ENCODE measurements at places on chromosomes 2 and 18.
A peak's percentile ranks its signal among the peaks of the same experiment; 100 is the strongest.

DNA sequence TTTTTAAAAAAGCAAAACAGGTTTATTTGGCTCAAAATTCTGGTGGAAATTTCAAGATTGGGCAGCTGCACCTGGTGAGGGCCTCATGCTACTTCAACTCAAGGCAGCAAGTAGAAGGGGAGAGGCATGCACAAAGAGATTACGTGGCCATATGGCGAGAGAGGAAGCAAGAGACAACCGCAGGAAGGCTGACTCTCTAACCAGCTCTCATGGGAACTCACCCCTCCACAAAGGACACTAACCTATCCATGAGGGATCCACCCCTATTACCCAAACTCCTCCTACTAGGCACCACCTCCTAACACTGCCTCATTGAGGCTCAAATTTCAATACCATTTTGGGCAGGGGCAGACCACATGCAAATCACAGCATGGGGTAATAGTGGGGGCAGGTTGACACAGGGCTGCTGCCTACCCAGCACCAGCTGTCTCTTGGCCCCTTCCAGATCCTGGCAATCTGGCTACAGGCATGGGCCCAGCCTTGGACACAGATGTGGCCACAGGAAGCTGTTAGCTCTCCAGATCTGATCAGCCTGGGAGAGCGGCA lies 2.0 kb upstream of the CAPN10 start:
- no peak for DNase-seq

GRCh38 chr2:64015898-64016297 lies 3.3 kb downstream of the VPS54 start:
- DNase-seq = no peak

GRCh38 chr18:50638016-50638883 lies 78.4 kb downstream of the MAPK4 start:
- peak; percentile 43 for DNase-seq

DNA sequence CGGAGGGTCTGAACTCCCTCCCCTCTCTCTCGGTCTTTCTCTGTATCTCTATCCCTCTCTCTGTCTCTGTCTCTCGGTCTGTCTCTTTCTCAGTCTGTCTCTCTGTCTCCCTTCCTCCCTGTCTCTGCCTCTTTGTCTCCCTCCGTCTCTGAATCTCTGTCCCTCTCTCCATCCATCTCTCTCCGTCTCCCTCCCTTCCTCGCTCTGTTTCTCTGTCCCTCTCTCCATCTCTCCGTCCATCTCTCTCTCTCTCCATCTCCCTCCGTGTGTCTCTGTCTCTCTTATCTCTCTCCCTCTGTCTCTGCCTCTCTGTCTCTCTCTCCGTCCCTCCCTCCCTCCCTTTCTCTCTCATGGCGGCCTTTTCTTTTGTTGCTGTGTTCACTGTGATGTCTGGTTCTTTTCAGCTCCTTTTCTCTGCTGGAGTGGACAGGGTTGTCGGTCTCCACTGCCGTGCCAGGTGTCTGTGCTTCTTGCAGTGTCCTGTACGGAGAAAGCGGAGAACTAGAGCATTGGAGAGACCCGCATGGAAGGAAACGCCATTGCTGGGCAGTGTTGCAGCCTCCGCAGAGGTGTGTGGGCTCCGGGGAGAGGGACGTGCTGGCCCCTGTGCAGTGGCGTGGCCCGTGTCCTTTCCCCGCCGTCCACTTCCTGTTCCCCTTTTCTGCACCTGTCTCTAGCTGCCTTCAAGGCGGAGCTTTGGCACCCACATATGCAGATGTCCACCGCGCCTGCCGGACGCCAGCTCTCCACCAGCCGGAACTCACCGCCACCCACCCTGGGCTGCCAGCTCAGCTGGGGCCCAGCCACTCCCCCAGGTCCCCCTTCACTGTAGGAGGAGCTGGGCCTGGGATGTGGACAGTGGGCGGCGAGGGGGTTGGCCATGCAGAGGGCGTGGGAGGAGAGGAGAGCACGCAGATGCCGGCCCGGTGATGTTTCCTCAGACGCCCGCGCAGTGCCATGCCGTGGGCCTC lies 113.1 kb downstream of the NFATC1 start:
- DNase-seq = no peak

DNA sequence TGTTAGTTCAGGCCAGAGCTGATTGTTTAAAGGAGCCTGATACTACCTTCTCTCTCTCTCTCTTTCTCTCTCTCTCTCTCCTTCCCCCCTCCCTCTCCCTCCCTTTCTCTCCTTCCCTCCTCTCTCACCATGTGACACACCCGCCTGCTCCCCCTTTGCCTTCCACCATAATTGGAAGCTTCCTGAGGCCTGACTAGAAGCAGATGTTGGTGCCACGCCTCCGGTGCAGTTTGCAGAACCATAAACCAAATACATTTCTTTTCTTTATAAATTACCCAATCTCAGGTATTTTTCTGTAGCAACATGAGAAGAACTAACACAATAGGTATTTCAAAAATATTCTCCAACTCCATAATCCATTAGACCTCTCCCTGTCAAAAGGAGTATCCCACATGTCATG lies 62.4 kb downstream of the ANKRD62 start:
- DNase-seq = no peak

DNA sequence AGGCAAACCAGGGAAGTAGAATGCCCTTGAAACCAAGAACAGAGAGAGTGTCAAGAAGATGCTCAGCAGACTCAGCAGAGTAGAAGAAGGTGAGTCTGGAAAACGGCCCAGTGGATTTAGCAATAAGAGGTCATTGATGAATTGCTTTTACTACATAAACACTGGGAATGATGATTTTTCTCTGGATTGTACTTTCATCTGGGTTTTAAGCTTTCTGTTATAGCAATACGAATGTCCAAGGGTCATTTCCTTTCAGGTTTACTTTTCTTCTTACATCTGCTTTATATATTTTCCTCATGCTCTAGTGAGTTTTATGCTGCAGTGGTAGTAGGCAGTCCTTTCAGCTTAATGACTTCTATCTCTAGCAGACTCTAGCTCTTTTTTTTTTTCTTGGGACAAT lies 16.9 kb downstream of the EML6 start:
- no peak for DNase-seq

GRCh38 chr2:131093696-131094462 lies 619 bp upstream of the FAM168B start:
- no peak for DNase-seq

DNA sequence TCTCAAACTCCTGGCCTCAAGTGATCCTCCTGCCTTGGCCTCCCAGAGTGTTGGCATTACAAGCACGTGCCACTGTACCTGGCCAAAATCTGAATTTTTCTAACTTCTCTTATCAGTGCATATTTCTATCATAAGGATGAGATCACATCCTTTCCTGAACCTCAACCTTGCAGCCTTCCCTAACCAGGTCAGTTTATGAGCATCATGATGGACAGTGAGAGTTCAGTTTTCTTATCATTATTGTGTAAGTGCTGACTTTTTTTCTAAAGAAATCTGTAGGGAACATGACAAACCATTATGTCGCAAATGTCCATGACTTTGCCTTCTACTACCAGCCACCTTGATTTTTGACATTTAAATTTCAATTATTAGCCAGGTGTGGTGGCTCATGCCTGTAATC lies 31.5 kb downstream of the MRPL33 start:
- DNase-seq = no peak

DNA sequence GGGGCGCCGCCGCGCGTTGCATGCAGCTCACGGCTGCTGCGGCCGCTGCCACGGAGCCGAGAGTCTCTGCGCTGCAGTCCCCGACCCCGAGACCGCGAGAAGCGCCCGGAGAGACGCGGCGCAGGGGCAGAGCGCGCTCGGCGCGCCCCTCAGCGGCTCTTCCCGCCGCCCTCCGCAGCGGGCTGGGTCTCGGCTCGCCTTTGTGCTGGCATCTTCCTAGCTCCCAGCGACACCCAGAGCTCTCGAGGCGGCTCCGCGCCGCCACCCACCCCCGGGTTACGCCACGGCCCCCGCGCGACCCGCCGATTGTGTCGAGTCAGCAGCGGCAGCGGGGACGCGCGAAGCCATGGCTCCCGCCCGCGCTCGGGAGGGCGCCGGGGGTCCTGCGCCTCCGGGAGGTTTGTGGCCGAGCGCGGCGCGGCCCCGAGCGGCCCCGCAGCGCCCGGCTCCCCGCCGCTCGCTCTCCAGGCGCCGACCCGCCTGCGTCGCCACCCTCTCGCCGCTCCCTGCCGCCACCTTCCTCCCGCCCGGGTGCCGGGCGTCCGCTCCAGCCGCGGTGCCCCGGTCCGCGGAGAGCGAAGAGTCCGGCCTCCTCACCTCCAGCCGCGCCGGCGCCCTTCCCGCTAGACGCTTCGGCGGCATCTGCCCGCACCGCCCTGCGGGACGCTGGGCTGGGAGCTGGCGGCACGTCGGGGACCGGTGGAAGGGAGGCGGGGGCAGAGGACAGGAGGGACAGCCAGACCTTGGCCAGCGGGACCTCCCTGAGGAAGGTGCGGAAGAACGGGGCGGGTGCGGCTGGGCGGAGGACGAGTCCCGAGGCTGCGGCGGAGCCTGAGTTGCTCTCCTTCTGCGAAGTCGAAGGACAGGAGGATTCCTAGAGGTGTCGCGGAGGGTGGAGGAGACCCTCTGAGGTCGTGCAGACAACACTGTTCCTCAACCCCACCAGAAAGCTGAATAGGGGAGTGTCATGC lies 46.3 kb upstream of the CCDC150 start:
- DNase-seq = no peak

DNA sequence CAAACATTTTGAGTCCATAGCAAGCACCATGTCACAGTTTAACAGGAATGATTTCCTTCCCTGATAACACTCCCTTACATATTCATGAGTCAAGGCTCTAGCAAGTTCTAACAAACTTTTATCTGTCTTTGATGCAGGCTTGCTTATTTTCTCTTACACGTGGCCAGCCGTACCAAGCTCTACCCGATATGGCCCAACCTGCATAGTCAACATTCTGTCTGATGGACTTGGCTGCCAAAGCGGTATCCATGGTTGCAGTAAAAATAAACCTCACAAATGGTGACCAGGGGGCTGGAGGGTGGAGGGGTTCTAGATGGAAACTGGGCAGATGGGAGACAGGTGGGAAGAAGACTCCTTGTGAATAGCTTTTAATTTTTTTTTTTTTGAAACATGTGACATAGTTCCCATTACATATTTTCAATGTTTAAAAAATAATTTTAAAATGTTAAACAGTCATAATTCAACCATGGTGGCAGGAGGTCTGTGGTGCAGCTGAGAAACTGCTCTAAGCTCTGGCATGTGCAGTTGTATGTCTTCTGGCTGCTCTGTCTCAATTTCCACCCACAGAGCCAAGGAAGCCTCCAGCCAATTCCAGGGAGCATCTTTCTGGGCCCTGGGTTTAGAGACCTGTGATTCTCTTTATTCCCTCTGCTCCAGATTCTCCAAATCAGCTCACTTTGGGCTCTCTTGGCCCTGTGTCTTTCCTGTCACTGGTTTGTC lies 20.7 kb upstream of the CXCR1 start:
- DNase-seq = no peak

- no peak for DNase-seq
Measured at GRCh38 chr2:110777531-110778311, 45.3 kb downstream of the ACOXL start.

DNA sequence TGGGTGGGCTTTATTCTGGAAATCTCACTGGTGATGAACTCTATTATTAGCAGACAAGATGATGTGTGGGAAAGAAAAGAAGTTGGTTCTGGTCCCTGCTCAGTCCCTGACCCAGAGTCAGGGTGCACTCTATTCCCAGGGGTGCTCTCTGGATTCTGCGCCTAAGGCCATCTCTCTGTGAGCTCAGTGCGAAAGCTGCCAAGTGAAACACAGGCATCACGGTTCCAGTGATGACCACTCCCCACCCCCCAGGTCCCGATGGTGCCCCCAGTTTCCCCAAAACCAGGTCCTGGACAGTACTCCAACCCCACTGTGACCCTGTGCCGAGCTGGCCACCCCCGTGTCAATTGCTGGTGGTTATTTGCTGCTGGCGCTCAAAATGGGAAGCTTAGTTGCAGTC lies 30.1 kb downstream of the RHOB start:
- DNase-seq = no peak

DNA sequence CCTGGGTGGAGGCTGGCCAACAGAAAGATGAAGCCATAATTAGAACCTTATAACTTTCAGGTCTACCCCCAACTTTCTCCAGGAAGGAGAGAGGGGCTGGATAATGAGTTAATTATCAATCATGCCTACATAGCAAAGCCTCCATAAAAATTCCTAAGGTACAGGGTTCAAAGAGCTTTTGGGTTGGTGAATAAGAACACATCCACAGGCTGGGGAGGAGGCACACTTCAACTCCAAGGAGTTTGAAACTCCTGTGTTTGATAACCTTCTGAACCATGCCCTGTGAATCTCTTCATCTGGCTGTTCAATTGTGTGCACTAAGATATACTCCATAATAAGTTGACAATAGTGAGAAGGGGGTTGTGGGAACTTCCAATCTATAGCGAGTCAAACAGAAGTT lies 552.3 kb downstream of the TDRD15 start:
- DNase-seq = no peak

DNA sequence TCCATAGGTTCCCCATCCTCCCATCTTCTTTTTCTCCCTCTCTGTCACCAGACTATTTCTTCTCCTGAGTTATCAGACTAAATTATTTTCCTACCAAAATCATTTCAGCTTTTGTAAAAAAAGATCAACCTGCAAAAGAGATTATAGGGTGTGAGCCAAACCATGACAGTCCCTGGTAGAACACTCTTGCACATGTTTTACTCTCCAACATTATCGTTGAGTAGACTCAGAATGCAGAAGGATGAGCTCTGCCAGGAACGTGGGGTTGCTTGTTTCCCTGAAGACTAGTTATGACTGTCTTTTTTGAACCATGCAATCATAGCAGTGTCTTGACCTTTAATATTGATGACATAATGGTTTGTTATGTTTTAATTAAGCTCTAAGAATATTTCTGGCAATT lies 360.1 kb upstream of the VWC2L start:
- DNase-seq = no peak

DNA sequence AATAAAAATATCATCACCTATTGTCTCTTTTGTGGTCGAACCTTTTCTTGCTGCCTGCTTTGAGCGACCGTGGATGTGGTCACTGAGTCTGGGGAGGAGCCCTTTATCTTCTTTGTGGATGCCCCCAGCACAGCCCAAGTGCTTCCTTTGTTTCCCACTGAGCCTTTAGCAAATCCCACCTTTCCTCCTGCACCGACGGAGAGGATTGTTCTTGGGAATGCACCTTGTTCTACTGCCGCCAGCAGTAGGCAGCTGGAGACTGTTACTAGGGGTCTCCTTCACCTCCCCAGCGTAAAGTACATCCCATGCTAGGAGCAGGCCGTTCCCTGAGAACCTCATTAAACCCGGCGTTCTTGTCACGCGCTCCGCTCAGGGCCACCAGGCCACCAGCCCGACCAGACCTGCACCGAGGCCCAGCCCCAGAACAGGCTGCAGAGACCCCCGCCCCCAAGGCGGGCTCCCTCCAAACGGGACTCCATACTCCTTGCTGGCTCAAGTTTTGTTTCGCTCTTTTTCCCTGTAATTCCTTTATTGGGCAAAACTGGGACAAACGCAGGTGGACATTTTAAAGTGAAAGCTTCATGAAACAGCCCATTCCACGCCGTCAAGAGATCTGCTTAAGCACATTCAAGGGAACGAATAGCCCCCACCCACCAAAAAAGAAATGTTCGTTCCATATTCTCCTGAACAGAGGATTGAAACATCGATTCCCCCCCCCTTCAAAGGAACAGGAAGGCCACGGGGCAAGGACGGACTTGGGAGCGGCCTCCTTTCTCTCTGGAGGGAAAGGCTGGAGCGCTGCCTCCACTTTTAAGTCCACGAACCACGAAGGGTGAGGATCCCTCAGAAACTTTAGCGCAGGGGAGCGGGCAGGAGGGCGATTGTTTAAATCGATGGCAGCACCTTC lies 1.1 kb upstream of the MAT2A start:
- DNase-seq = peak; percentile 72

Measured in ascending aorta (tissue), 2 donors.